ENCODE measurements at places on chromosomes 11 and 22.

DNA sequence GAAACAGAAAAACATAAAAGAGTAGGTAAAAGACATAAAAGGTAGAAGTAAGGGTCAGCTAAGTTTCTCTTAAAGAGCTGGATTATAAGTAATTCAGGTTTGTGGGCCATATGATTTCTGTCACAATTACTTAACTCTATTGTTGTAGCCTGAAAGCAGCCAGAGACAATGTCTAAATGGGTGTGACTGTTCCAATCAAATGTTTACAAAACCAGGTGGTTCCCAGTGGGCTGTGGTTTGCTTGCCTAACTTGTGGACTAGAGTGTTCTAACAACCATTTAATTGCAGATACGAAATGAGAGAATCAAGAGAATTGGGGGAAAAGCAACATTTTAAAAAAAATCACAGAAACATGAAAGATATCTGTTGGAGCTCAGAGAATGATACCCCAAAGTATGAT, 22.6 kb downstream of the OR6M1 start:
- DNase-seq = no peak

DNA sequence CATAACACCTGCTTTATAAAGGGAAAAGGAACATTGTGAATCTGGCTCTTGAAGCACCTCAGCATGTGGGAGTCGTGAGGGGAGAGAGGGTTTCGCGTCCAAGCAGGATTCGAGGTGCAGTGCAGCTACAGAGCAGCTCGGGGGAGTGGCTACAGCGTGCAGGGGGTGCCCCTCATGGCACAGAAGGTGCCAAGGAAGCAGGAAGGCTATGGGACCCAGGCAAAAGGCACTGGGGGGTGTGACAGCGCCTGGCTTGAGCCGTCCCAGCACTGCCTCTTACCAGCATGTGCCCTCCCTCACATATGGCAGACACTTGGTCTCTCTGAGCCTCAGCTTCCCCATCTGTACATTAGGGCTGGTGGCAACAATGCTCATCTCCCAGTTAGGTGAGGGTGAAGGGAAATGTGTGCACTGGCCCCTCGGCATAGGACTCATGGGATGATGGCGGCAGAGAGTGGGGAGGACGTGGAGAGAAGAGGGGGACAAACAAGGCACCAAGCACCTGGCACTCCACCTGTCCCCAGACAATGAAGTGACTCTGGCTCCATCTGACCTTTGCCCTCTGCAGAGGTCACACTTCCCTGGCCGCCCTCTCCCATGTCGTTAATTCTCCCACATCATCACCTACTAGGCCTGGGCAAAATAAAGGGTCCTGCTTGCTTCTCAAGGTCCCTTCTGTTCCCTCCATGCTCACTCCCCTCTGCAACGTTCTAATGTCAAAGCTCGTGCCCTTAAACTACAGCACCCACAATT, 10.4 kb downstream of the TNKS1BP1 start:
- no peak for DNase-seq

DNA sequence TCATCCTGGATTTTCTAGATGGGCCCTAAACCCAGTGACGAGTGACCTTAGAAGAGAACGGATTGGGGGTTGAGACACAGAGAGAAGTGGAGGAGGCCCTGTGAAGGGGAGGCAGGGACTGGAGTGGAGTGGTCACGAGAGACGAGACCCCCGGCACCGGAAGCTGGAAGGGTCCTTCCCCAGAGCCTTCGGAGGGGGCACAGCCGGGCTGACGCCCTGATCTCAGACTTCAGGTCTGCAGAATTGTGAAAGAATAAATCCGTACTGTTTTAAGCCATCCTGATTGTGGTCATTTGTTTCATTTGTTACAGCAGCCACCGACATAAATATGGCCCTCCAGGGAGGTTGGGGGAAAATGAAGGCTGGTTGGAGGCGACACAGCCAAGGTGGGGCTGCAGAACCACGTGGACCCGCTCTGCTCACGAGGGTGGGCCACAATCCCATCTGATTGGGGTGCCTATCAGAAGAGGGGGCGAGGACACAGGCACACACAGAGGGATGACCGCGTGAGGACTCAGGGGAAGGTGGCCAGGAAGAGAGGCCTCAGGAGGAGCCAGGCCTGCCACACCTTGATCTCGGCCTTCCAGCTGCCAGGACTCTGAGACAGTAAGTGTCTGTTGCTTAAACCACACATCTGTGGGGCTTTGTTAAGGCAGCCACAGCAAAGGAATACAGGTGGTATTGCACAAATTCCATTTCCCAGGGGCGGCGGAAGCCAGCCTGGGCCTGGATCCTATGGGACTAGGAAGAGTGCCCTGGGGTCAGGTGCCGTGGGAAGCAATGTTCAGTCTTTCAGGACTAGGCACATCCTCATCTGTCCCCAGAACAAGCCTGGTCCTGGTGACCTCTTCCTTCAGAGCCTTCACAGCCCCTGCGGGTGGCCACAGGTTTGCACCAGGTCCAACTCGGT, 73.3 kb upstream of the SHANK2 start:
- DNase-seq = no peak

DNA sequence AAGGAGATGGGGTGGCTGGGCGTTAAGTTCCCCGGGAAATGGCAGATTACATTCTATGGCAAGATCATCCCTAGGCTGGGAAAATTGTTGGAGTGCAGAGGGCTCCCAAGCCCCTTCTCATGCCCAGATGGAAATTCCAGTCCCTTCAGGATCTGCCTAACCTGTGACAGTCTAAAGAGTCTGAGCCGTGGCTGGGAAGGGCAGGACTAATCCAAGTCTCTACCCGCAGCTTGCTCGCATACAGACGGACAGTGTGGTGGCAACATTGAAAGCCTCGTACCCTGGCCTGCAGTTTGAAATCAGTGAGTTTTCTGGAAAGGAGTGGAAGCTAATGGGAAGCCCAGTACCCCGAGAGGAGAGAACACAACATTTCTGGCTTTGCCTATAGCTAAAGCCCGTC, 3.7 kb downstream of the HMBS start:
- DNase-seq = no peak

- DNase-seq = no peak
These were observed 388.0 kb downstream of the DYNC2H1 start for GRCh38 chr11:103497268-103497667.

DNA sequence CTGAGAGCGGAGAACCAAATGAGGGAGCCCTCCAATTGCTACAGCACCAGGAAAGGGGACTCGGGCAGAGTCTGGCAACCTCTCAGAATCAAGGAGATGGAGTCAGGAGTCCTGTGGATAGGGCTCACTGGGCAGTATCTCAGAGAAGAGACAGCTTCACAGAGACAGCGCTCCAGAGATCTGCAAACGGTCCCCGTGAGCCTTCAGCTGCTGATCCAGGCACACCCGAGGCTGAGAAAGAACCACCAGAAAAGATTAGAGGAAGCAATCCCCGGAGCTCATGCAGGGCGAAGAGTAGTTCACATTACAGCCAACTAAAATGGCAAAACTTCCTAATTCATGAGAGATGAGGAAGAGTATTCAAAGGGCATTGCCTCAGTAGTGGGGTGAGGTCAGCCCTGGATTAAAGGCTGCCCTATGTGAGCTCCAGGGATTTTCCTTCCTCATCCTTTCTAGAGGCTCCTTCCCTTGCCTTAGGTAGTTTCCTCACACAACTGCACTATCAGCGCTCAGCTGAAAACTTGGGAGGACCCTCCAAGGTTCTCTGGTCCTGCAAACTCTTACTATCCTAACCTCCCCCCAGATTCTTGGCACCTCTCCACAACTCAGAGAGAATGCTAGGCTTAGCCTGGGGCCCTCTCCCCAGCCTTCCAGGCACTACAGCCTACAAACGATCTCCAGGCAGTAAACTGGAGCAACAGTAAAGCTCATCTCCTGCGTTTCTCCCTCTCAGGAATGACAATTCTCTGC, 23.7 kb downstream of the SCN4B start:
- DNase-seq = no peak

GRCh38 chr11:1656061-1656441, 26.5 kb downstream of the KRTAP5-5 start:
- DNase-seq = no peak

- no peak for DNase-seq
These were observed 132.3 kb downstream of the CEP164 start for GRCh38 chr11:117459979-117460300.

DNA sequence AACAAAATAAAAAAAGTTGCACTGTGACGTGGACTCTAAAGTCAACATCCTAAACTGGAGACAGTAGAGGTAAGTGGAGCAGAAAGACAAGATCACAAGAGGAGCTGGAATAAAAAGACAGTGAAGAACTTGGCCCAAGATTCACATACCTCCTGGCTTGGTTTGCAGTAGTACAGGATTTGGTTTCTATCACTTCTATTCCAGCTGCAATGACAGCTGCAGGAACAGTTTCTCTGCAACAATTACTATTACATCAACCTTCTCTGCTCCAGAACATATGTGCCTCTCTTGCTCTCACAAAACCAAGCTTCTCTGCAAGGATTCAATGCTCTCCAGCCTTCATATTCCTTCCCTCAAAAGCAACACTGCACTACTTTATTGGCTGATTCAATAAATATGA, 7.8 kb upstream of the KDM2A start:
- DNase-seq = no peak

GRCh38 chr11:42237701-42238235, 778.3 kb upstream of the LRRC4C start:
- no peak for DNase-seq

DNA sequence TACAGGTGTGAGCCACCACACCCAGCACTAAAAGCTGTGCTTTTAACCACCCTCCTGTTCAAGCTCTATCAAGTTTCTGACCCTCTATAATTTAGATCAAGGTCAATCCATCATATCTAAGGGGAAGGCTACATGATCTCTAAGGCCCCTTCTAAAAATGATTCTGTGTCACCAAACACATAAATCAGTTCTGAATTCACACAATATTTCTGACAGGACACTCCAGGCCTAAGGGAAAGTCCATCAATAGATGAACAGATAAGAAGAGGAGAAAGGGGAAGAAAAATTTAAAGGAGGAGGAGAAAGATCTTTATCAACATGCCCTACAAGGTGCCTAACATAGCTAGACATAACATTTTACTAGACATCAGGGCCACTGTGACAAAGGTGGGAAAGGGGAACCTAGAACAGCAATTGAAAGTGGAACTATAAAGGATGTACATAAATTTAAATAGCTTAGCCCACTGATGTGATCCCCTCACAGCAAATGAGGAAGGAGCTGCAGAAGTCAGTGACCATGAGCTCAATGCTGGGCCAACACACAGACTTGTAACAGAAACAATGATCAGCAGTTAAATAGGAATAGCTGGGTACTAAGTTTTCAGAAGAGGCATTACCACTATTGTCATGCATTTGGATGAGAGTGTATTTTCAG, 4.7 kb downstream of the PRCP start:
- DNase-seq = no peak

GRCh38 chr11:46363031-46363407, 15.8 kb downstream of the DGKZ start:
- DNase-seq = no peak

GRCh38 chr11:87036756-87037449, 831 bp upstream of the TMEM135 start:
- no peak for DNase-seq

GRCh38 chr11:35360055-35360530, 59.3 kb downstream of the SLC1A2 start:
- no peak for DNase-seq

- DNase-seq = no peak
These were observed 23.1 kb downstream of the PIH1D2 start for GRCh38 chr11:112050721-112051120.

- no peak for DNase-seq
These were observed 49.7 kb downstream of the CADM1 start for GRCh38 chr11:115454525-115454924.

- DNase-seq = no peak
These were observed 1148.9 kb upstream of the CNTN5 start for GRCh38 chr11:97871816-97872215.

DNA sequence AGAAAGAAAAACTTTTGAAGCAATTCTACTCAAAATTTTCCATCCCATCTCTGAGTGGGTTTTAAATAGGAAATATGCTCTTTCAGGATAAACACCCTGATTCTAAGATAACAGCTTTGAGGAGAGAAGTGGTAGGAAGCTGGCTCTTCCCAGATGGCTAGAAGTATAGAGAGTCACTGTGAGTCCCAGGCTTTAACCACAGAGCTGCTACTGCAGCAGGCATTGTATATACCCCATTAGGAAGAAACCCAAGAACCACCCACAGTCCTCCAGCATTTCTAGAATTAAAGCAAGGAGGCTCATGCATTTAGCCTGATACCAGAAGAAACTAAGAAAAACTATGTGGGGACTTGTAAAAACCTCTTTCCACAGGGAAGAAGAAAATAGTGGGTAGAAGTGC, 1405.6 kb upstream of the TENM4 start:
- DNase-seq = no peak

Measured in CD4-positive, alpha-beta T cell treated with Interleukin-2 at 100 ng/mL for 4 hours (primary cell).